ENCODE measurements at places on chromosomes 5 and 9.

GRCh38 chr5:66680804-66681203, 84.6 kb downstream of the MAST4 start:
- no peak for DNase-seq

GRCh38 chr9:128365525-128365924, 5.6 kb upstream of the URM1 start:
- DNase-seq: no peak

DNA sequence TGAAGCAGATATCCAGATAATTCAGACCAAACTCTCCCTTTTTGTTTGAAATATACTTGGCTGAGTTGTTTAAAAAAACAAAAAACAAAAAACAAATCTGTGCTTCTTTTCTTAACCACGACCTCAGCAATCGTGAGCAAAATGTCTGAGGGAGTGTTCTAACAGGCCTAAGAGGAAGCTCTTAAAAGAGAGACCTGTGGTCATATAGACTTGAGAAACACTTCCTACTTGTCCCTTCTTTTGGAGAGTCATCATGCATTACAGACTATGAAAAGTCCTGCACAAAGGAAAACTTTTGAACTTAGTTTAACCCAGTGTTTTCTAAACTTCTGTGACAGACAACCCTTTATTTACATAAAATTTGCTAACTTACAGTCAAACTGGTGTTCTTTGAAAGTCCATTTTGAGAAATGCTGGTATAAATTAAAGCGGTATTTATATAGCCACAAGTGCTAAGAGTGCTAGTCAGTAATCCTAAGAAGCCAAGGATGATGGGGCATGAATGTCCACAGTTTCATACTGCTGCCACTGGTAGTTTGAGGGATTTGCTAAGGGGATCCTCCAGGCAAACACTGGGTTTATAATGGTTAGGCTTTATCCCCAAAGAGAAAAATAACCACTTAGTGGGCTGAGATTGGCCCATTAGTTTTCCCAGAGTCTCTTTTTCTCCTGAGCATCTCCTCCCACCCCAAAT, 199.8 kb downstream of the LRRC70 start:
- no peak for DNase-seq

- no peak for DNase-seq
Measured at GRCh38 chr5:106020894-106021293, 1649.8 kb downstream of the EFNA5 start.

GRCh38 chr9:113228130-113228665, 6.9 kb downstream of the SLC31A1 start:
- no peak for DNase-seq

DNA sequence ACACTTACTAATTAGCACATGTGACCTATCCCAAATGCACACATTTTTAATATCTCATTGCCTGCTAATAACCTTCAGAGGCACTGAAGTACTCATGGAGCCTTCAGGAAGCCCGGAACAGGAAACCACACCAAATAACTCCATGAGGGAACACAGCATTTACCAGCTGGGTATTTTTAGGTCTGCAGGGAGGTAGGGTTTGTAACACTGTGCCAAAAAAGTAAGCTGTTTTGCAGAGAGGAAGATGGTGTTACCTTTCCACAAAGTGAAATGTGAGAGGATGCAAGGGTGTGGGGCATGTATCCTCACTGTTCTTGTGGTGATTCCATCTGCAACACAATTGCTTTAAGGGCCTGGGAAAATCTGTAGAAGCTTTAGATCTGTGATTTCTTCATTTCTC, 64.4 kb downstream of the NUDT12 start:
- no peak for DNase-seq
